ENCODE measurements at places on chromosomes 12 and 14. TPM values are rescaled to one million over a fixed set of nuclear protein-coding genes. Genes with fewer than 3 reads are reported as not detected.

Gene SLC16A7
- 13.2 TPM for total RNA-seq

Gene CLEC2B
- total RNA-seq = 4.8 TPM

Gene HAL
- total RNA-seq = 2.6 TPM

- peaks cover 34% of the 10 kb centered on the region for H3K4me1 ChIP-seq
- DNase-seq = no peak
- no peak overlapping the region for H3K4me3 ChIP-seq
- no peaks in the 10 kb centered on the region for H3K27me3 ChIP-seq
- peak overlapping the region; percentile 5 for H3K27ac ChIP-seq
These were observed 5.6 kb downstream of the SLC11A2 start for GRCh38 chr12:51020448-51021182.

DNA sequence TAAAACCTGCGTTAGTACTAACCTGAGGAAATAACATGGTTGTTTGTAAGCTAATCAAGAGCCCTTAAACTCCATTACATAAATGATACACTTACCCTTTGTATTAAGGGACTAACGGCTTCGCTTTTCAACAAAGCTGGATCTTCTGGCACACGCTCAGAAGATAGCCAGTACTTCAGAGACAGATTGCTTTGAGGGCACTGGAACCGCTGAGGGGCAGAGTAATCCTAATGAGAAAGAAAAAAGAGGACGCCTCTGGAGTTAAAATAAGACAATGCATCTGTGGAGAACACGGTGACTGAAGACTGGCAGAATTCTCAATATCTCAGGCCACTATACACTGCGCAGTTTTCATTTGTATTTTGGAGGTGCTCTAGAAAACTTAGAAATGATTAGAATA is 1.5 kb upstream of the KTN1 start:
- no peak overlapping the region for H3K4me3 ChIP-seq
- H3K4me1 ChIP-seq = peaks cover 7% of the 10 kb centered on the region
- peak overlapping the region; percentile 99 for H3K27ac ChIP-seq
- DNase-seq = no peak

- no peak within 1 kb of the TSS for H3K27ac ChIP-seq
- peaks cover 81% of the 10 kb centered on the region for H3K27me3 ChIP-seq
- DNase-seq = peak; percentile 67
- peaks cover 27% of the 10 kb centered on the region for H3K4me1 ChIP-seq
- peak within 1 kb of the TSS; percentile 40 for H3K4me3 ChIP-seq
- no peaks in the 10 kb centered on the region for H3K36me3 ChIP-seq
These were observed at the start of gene INSM2 for GRCh38 chr14:35533357-35534207. TSS of gene INSM2 (plus strand) at chr14:35534164. CDS start at chr14:35534253, 89 bp downstream.

GRCh38 chr12:42346403-42347002 is 20.5 kb downstream of the PPHLN1 start:
- DNase-seq = no peak
- no peaks in the 10 kb centered on the region for H3K4me1 ChIP-seq
- H3K36me3 ChIP-seq = no peaks in the 10 kb centered on the region
- H3K27me3 ChIP-seq = no peaks in the 10 kb centered on the region

GRCh38 chr12:100539202-100539601 is 34.3 kb upstream of the GAS2L3 start:
- no peaks in the 10 kb centered on the region for H3K36me3 ChIP-seq
- DNase-seq = no peak
- H3K27ac ChIP-seq = no peak overlapping the region
- H3K27me3 ChIP-seq = no peaks in the 10 kb centered on the region
- H3K4me1 ChIP-seq = no peaks in the 10 kb centered on the region
- H3K4me3 ChIP-seq = no peak overlapping the region
